ENCODE measurements at places on chromosomes 3 and 15.

DNA sequence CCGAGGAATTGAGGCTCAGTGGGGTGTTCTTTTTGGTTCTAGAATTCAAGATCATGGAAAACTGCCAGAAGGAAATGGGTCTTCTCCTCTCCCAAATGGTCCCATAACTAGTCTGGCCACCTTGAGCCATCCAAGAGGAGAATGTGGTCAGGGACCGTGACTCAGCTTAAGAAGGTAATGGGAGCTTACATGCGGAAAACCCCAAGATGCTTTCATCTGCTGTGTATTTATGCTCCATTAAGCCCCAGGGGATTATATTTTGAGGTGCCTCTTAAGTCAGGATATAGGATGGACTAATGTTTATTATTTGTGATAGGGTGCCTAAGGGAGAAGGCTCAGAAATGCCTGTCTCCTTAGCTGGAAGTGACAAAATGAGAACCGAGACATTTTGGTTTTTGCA lies 39.2 kb upstream of the DLG1 start:
- no peak for DNase-seq

DNA sequence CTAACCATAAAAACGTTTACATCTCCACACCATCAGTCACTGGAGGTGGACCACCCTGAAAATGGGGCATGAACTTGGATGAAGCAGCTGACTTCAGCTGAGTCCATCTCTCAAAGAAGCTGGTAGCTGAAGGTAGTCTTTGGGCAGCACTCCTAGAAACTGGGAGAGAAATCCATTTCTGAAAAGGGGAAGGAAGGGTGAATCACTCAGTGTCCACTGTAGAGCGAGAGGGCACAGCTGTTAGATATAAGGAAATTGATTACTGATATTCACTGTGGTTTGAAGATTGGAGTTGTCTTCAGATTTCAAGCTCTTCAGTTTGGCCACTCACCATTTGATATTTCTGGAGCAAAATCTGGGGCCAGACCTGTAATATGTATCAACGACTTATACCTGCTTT lies 499.0 kb upstream of the UBE2E2 start:
- no peak for DNase-seq

GRCh38 chr3:110384601-110385000 lies 687.0 kb upstream of the NECTIN3 start:
- DNase-seq: no peak

DNA sequence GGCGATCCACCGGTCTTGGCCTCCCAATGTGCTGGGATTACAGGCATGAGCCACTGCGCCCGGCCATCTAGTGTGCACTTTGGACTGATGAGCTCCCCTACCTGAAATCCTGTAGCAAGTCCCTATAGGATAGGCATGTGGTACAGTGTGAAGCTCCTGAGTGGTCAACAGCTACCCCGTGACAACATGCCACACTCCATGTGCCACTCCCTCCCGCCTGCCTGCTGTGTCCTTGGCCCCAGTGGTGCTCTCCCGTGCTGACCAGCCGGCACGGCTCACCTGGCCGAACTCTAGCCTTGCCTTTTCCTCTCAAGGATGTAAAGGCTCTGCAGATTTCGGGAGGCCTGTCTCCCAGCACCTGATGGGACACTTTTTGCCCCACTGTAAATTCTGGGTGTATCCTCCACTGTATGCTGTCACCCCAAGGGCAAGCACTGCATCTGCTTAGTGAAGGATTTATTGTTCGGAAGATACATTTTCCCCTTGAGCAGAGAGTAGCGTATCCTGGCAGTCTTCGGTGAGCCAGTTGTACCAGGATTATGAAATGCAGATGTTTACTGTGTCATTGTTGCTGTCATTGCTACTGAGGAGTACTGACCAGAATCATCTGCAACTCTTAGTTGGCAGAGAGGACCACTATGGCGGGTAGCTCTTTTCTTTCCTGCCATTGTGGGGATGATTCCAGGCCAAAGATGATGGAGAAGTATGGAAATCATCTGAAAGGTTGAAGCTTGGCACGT lies 64.7 kb downstream of the IGF1R start:
- no peak for DNase-seq

GRCh38 chr15:57866149-57866736 lies 159.7 kb downstream of the POLR2M start:
- DNase-seq: peak; percentile 86

DNA sequence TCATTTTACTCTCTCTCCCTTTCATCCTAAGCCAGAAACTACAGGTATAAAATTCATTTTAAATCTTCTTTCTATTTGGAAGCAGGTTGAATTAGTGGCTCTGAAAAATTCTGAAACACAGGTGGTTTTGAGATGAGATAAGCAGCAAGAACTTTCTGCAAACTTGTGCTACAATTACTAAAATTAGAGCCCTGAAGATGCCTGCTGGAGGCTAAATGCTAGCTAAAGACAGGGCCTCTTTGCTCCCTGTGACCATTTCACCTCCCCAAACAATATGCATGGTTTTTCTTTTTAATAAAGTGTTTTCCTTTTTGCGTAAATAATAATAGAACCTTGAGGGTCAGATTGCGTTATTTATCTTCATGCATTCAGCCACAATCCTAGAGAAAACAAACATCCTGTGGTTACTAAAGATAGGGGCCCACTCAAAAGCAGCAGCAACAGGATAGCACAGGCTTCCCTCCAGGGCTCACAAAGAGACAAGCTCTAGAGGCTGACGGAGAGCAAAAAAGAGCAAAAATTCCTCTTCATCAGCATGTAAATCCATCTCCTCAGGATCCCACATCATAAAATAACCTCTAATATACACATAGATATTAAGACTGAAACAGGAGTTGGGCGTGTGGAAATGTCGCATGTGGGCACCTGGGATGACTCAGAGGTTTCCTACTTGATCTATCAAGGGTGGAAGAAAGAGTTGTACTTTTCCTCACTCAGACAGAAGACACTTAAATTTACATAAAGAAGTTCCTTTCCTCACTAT lies 26.5 kb upstream of the CP start:
- DNase-seq: no peak
